ENCODE measurements at places on chromosomes 11 and 22. TPM values are rescaled to one million over a fixed set of nuclear protein-coding genes. Genes with fewer than 3 reads are reported as not detected.

DNA sequence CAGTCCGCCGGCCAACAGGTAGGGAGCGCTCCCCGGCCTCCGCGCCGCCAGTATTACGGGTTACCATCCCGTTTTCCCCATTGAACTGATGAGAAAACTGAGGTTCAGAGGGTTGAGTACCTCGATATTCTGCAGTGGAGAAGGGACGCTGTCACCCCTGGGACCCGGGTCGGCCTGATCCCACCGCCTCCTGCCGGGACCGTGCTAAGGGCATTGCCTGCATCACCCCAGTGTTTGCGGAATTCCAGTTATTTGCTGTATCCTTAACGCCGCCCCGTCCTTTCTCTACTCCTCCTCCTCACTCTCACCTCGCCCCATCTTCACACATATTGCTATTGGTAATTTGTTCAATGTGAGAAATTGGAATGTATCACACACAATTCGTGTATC, 370 bp upstream of the A4GALT start:
- H3K4me1 ChIP-seq, result peaks cover 11% of the 10 kb centered on the region
- peak overlapping the region; percentile 30 for H3K27ac ChIP-seq
- H3K4me3 ChIP-seq, result peak overlapping the region; percentile 98
- H3K27me3 ChIP-seq, result no peaks in the 10 kb centered on the region
- DNase-seq, result no peak
- no peaks in the 10 kb centered on the region for H3K36me3 ChIP-seq

GRCh38 chr11:34292546-34292945, 65.3 kb downstream of the ABTB2 start:
- peaks cover 26% of the 10 kb centered on the region for H3K27me3 ChIP-seq
- H3K4me1 ChIP-seq, result no peaks in the 10 kb centered on the region
- H3K27ac ChIP-seq, result no peak overlapping the region
- no peaks in the 10 kb centered on the region for H3K36me3 ChIP-seq
- H3K4me3 ChIP-seq, result no peak overlapping the region

- H3K27me3 ChIP-seq, result no peaks in the 10 kb centered on the region
- DNase-seq, result peak; percentile 44
- no peak overlapping the region for H3K27ac ChIP-seq
- H3K36me3 ChIP-seq, result peaks cover 34% of the 10 kb centered on the region
- no peak overlapping the region for H3K4me3 ChIP-seq
Measured at GRCh38 chr11:47466201-47466600, 17.3 kb upstream of the RAPSN start.

DNA sequence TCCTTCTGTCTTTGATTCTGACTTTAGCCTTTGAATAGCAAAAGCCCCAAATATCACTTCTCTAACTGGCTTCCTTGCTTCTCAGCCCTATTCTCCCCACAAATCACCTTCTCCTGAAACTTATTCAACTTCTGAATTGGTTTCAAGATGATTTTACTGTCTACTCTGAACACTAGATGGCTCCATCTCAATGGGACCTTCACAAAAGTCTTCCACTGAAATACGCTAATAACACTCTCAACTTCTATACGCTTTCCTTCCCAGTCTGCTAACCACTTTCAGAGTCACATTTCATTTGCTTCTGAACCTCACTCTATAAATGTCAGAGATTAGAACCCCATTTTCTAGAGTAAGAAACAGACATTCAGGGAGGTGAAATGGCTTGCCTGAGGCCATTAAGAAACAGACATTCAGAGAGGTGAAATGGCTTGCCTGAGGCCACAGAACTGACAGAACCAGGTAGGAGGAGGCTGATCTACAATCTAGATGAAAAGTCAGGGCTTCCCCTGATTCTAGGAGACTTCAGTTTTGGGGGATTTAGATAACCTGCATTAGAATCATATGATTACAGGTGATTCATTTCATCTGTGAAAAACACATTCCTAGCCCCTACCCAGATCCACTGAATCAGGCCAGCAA, 20.6 kb downstream of the MORC2 start:
- H3K4me1 ChIP-seq, result peaks cover 2% of the 10 kb centered on the region
- peaks cover 62% of the 10 kb centered on the region for H3K36me3 ChIP-seq
- H3K4me3 ChIP-seq, result no peak overlapping the region
- peak; percentile 70 for DNase-seq

- DNase-seq, result no peak
- H3K27ac ChIP-seq, result no peak overlapping the region
- H3K4me1 ChIP-seq, result peaks cover 11% of the 10 kb centered on the region
- H3K4me3 ChIP-seq, result no peak overlapping the region
- no peaks in the 10 kb centered on the region for H3K36me3 ChIP-seq
Measured at GRCh38 chr11:2771758-2772466, 72.1 kb upstream of the KCNQ1OT1 start.

- peaks cover 11% of the 10 kb centered on the region for H3K27me3 ChIP-seq
- peaks cover 5% of the 10 kb centered on the region for H3K4me1 ChIP-seq
- no peaks in the 10 kb centered on the region for H3K36me3 ChIP-seq
Measured at GRCh38 chr22:27218012-27218920, 560.9 kb downstream of the MIAT start.

KRTAP5-11 gene
- not detected for total RNA-seq

MS4A1 gene
- total RNA-seq, result not detected

- no peaks in the 10 kb centered on the region for H3K27me3 ChIP-seq
- H3K27ac ChIP-seq, result no peak overlapping the region
- peaks cover 9% of the 10 kb centered on the region for H3K4me1 ChIP-seq
- H3K36me3 ChIP-seq, result no peaks in the 10 kb centered on the region
- no peak for DNase-seq
Measured at GRCh38 chr22:35879351-35879750, 149.3 kb downstream of the RBFOX2 start.

DNA sequence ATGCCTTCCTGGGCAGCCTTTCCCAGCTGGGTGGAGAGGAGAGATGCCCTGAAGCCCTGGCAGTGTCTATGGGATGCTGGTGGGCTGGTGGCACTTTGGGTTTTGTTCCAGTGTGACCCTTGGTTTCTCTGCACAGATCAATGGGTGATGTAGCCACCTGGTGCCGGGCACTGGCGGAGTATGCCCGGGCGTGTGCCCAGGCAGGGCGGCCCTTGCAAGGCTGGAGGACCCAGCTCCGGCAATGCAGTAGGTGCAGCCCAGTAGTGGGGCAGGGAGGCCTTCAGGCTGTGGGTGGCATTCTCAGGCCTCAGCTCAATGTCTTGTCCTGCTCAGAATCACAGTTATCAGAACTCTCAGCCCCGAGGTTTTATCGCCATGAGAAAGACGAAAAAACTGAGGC, 11.9 kb downstream of the OTOG start:
- no peak for DNase-seq
- H3K27me3 ChIP-seq, result peaks cover 5% of the 10 kb centered on the region
- no peaks in the 10 kb centered on the region for H3K4me1 ChIP-seq
- H3K36me3 ChIP-seq, result no peaks in the 10 kb centered on the region

- peak; percentile 42 for DNase-seq
- no peaks in the 10 kb centered on the region for H3K4me1 ChIP-seq
- H3K36me3 ChIP-seq, result no peaks in the 10 kb centered on the region
- no peak overlapping the region for H3K27ac ChIP-seq
- H3K4me3 ChIP-seq, result no peak overlapping the region
Measured at GRCh38 chr11:119764108-119764868, 35.3 kb upstream of the NECTIN1 start.

NCF4 gene
- not detected for total RNA-seq

- DNase-seq, result peak; percentile 29
- peaks cover 18% of the 10 kb centered on the region for H3K36me3 ChIP-seq
- H3K4me1 ChIP-seq, result peaks cover 9% of the 10 kb centered on the region
Measured at GRCh38 chr22:31291481-31292235, 630 bp downstream of the PIK3IP1 start.

DNA sequence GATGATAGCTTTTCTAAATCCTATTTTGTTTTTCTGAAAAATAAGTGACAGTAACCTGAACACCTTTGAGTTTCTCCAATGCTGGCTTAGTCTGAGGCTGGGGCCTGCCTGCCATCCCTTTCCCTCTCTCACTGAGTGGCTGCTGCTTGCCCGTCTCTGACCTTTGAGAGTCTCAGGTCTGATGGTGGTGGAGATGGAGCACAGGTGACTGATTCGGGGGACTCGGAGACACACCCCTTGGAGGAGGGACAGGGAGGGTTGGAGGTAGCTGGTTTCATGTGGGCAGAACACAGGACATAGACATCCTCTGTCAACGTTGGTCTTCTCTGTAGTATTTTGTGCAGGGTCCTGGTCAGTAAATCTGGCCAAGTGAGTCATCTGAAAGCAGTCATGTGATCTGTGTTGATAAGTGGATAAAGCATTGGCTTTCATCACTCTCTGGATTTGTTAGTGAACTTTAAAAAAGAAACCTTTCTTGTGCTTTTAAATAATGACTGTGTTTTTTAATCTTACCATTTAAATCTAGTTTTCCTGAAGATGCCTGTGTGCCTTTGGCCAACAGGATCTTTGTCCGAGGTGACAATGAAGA, 47.1 kb upstream of the CLDN5 start:
- no peak overlapping the region for H3K4me3 ChIP-seq
- peak; percentile 63 for DNase-seq
- no peak overlapping the region for H3K27ac ChIP-seq
- peaks cover 3% of the 10 kb centered on the region for H3K27me3 ChIP-seq

DNA sequence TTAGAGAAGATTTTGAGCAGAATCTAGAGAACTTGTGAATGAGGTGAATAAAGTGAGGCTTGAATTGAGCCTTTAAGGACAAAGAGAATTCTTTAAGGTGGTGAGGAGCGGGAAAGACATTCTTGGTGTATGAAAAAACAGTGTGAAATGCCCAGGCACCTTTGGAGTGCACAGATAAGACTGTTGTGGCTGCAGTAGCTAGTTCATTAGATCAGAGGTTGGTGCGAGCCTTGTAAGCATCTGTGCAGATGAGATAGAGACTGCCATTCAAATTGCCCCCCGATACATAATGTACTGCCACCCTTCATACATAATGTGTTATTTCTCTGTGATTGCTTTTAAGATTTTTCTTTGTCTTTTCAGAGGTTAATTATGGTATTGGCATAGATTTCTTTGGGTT, 31.3 kb downstream of the ATXN10 start:
- H3K4me1 ChIP-seq, result no peaks in the 10 kb centered on the region
- DNase-seq, result no peak
- H3K36me3 ChIP-seq, result peaks cover 30% of the 10 kb centered on the region
- H3K4me3 ChIP-seq, result no peak overlapping the region
- H3K27ac ChIP-seq, result no peak overlapping the region

RAB39A gene
- total RNA-seq, result not detected

OR51E1 gene
- not detected for total RNA-seq

OR10D3 gene
- not detected for total RNA-seq

GRCh38 chr11:46277313-46277621, 195 bp upstream of the CREB3L1 start:
- peak overlapping the region; percentile 86 for H3K4me3 ChIP-seq
- H3K27ac ChIP-seq, result no peak overlapping the region
- peak; percentile 62 for DNase-seq
- H3K27me3 ChIP-seq, result no peaks in the 10 kb centered on the region
- H3K36me3 ChIP-seq, result peaks cover 4% of the 10 kb centered on the region

GRCh38 chr11:112617977-112618826, 343.0 kb upstream of the NCAM1 start:
- H3K4me1 ChIP-seq, result no peaks in the 10 kb centered on the region
- no peak overlapping the region for H3K27ac ChIP-seq

- DNase-seq, result no peak
- H3K36me3 ChIP-seq, result no peaks in the 10 kb centered on the region
- no peaks in the 10 kb centered on the region for H3K4me1 ChIP-seq
Measured at GRCh38 chr11:82874646-82875523, 25.3 kb downstream of the PRCP start.

TRIM68 gene
- 8.4 TPM for total RNA-seq

DNA sequence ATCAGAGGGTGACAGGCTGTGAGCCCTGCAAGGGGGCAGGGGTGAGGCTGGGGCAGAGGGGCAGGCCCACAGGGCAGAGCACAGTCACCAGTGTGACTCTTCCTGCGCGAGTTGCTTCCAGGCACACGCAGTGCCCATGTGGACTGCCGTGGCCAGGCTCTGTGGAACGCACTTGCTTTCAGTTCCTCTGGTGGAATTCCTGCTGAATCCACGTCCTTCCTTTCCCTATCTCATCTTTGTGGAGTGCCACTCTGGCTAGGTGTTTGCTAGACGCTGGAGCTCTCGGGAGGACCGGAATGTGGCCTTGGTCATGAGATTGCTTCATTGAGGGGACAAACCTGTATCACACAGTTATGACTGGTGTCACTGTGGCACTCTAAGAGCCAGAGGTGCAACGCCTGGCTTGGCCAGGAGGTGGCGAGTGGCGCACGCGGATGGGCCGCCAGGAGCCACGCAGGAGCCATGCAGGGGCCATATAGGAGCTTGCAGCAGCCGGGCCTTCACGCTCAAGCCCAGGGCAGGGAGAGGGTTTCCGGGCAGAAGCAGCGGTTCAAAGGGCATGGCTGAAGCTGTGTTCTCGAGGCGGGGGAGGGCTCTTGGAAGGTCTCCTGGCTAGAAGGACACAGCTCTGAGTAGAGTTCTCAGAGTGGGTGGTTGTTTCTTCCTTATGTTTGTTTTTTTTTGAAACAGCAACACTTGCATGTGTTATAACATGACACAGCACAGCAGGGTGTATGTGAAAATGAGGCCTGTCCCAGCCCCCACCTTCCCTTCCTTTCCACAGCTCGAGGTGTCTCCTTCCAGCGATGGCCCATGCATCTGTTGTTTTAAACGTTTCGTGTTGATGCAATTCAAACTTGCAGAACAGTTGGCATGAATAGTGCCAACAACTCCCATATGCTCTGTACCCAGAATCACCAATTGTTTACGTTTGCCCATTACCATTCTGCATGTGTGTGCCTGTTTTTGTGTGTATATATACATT, 36.2 kb downstream of the TBC1D22A start:
- peaks cover 31% of the 10 kb centered on the region for H3K36me3 ChIP-seq
- peaks cover 6% of the 10 kb centered on the region for H3K4me1 ChIP-seq
- no peak overlapping the region for H3K27ac ChIP-seq
- peak; percentile 66 for DNase-seq
- H3K4me3 ChIP-seq, result no peak overlapping the region

- no peak overlapping the region for H3K4me3 ChIP-seq
- DNase-seq, result no peak
- H3K36me3 ChIP-seq, result no peaks in the 10 kb centered on the region
- no peaks in the 10 kb centered on the region for H3K4me1 ChIP-seq
- no peaks in the 10 kb centered on the region for H3K27me3 ChIP-seq
- no peak overlapping the region for H3K27ac ChIP-seq
Measured at GRCh38 chr11:17873586-17873985, 139.0 kb downstream of the KCNC1 start.

DNA sequence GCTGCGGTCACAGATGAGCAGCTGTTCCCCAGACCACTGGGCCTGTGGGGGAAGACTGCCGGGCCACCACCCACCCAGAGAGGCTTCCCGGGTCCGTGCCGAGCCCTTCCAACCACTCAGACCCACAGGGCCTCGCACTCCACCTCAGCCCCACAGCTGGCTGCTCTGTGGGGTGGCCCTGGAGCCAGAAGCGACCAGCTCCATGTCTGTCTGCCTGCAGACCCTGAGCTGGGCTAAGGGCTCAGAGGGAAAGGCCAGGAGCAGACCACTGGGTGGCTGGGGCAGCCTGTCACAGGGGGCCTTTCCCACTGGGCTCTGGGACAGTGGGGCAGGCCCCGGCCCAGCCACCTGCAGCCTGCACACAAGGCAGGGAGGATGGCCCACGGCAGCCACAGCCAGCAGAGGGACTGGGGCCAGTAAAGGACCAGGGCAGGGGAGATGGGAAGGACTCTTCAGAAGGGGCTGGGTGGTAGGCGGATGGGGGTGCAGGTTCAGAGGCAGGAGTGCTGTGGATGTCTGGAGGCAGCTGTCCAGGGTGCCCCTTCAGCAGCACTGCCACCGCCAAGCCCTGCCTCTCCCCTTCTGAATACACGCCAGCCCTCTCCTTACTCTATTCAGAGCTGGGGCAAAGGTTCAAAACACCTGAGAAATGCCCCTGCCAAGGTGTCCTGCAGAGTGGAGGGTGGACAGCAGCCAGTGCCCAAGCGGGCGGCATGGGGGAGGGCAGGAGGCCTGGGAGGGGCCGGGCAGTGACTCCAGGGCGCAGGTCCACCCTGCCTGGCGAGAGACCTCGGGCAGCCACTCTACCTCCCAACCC, 32.2 kb downstream of the GNB1L start:
- no peaks in the 10 kb centered on the region for H3K36me3 ChIP-seq
- H3K27ac ChIP-seq, result no peak overlapping the region
- DNase-seq, result no peak
- no peaks in the 10 kb centered on the region for H3K4me1 ChIP-seq
